ENCODE measurements at places on chromosomes 12 and 14.

GRCh38 chr12:16675438-16675837, 69.5 kb upstream of the LMO3 start:
- no peak for DNase-seq

GRCh38 chr12:57732726-57733593, 5.6 kb downstream of the AGAP2 start:
- DNase-seq: no peak

- DNase-seq: peak; percentile 7
These were observed 87.5 kb upstream of the MON2 start for GRCh38 chr12:62379026-62379722.

DNA sequence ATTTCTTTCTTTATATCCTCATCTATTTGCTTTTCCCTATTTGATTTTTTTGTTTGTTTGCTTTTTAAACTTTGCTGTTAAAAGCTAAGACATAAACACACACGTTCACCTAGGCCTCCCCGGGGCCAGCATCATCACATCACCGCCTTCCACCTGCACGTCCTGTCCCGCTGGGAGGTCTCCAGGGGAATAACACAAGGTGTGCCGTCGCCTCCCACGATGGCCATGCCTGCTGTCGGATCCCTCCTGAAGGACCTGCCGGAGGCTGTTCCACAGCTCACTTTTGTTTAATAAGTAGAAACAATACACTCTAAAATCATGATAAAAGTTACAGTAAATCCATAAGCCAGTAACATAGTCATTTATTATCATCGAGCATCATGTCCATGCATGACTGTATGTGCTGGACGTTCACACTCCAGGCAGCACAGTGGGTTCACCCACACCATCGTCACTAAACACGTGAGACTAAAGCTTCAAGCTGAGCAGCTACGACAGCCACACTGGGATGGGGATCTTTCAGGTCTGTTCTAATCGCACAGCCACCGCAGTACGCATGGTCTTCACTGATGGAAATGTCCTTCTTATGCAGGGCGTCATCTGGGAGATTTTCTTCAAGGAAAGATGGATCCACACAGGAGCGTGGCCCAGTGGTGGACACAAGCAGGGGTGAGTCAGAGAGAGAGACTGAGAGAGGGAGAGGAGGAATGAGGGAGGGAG, 3.6 kb downstream of the RIMBP2 start:
- no peak for DNase-seq

GRCh38 chr14:91835197-91835919, 32.0 kb downstream of the TC2N start:
- no peak for DNase-seq

DNA sequence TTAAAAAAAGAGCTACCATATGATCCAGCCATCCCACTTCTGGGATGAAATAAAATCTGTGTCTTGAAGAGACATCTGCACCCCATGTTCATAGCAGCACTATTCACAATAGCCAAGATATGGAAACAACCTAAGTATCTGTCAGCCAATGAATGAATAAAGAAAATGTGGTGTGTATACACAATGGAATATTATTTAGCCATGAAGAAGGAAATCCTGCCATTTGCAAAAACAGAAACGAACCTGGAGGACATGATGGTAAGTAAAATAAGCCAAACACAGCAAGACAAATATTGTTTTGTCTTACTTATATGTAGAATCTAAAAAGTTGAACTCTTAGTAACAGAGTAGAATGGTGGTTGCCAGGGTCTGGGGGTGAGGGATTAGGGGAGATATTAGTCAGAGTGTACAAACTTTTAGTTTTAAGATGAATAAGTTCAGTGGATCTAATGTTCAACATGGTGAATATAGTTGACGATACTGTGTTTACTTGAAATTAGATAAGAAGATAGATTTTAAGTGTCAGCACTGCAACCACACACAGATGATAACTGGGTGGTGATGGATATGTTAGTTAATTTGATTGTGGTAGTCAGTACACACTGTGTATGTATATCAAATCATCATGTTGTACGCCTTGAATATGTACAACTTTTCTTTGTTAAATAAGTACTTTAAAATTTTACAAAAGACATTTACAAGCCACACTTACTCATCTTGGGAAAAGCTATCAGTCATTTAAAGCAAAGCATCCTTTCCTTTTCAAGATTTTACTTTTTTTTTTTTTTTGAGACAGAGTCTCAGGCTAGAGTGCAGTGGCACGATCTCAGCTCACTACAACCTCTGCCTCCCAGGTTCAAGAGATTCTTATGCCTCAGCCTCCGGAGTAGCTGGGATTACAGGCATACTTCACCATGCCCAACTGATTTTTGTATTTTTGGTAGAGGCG, 89.9 kb downstream of the BICD1 start:
- DNase-seq: no peak

DNA sequence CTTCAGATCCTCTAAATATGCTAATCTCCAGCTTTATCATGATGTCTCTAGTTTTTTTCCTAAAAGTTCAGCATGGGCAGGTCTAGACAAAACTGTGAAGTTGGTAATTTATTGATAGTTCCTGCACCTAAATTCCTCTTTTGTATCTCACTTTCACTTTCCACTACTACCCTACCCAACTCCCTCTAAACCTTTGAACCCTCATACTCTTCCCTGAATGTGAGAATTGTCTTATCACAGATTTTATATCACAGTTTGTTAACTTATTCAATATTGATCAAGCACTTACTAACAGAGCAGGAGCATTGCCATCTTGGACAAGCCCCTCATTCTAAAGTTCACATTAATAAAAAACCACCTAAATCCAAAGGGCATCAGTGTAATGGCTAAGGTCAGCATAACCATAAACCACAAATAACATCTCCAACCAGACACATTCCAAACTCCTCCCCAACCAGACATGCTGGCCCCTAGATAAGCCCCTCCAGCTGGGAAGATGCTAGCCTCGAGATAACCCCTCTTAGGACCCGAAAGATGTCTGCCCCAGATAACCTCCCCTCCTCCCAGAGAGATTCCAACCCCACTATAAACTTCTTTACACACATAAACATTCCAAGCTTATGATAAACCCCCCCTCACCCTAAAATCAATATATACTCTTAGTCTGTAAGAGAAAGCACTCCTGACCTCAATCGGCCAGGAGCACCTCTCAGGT, 78.7 kb downstream of the FSCB start:
- DNase-seq: no peak

GRCh38 chr14:92716131-92716530, 32.3 kb downstream of the LGMN start:
- DNase-seq: no peak

- DNase-seq: no peak
These were observed 19.9 kb downstream of the CLEC6A start for GRCh38 chr12:8475508-8476203.

DNA sequence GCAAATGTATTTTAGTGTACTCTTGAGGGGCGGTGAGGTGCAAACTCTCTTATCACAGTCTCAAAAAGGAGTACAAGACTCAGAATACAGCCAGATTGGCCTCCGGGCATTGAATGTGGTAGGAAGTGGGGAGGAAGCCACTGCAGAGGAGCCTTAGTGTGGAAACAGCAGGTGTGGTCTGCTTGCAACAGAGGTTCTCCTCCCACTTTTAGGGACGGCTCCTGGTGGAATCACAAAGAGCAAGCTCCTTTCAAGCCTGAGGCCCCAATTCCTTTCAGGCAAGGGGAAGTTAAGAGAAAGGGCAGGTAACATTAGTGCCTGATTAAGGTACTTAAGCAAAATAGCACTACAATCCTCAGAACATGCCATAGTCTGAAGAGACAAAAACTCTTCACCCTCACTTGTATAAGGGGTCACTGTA, 23.7 kb upstream of the SLC2A3 start:
- DNase-seq: peak; percentile 30

GRCh38 chr12:69756088-69756755, 17.6 kb downstream of the RAB3IP start:
- no peak for DNase-seq

DNA sequence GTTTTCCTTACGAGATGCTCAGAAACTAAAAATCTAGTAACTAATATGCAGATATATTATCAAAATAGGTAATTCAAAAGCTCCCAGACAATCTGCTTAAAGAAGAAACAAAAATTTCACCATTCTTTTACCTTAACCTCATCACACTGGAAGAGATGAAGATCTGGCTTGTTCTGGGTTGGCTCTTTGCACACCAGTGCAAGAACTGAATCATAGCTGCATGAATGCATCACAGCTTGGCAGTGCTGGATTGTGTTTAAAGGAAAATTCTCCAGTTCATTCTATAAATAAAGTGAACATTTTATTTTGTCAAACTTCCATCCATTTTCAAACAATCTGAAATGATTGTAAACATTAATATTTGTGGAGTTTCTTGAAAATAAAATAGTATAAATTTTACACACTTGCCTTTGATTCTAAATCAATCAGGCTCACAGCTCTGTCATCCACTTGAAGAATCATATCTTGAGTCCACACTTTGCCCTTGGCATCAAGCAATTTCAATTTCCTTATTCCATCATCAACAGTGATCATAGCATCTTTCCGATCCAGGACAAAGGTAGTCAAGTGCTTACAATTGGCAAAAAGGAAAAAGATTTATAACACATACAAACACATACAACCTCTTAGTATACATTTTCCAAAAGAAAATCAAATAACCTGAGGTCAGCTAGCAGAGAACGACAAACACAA, 119.8 kb downstream of the EPS8 start:
- no peak for DNase-seq

GRCh38 chr12:132872073-132872855, 15.1 kb downstream of the CHFR start:
- DNase-seq: no peak

DNA sequence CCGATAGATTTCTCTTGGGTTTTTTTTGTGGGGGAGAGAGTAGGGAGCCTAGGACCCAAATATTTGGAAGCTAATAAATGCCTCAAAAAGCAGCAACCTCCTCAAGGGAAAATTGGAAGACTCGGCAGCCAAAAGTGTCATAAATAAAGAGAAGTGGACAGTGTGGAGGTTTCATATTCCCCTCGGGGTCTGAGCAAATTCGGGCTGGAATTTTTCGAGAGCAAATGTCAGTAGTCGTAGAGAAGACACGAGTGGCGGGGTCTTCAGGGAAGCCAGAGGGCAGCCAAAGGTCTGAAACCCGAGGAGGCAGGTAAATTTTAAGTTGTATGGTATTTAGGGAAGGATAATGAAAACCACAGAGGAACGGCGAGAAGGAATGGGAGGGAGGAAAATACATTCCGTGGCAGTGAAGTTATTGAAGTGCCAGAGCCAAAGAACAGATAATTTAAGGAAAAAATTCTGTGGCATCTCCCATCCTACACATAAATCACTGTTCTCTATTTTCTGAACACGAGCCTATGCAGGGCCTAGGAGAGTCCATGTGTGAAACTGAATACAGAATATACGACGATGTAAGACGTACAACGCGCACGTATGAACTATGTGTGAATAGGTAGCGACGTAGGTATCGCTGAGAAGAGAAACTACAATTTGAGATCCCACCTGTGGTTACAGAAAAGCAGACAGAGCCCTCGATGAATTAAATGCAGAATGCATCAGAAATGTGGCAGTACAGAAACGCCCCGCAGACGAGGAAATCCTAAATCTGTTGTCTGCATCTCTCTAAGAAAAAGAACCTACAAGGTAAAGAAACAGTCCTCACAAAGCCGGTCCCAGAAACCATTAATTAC, 12.9 kb downstream of the BCL11B start:
- no peak for DNase-seq

GRCh38 chr12:47808574-47809365, 10.9 kb downstream of the HDAC7 start:
- no peak for DNase-seq

DNA sequence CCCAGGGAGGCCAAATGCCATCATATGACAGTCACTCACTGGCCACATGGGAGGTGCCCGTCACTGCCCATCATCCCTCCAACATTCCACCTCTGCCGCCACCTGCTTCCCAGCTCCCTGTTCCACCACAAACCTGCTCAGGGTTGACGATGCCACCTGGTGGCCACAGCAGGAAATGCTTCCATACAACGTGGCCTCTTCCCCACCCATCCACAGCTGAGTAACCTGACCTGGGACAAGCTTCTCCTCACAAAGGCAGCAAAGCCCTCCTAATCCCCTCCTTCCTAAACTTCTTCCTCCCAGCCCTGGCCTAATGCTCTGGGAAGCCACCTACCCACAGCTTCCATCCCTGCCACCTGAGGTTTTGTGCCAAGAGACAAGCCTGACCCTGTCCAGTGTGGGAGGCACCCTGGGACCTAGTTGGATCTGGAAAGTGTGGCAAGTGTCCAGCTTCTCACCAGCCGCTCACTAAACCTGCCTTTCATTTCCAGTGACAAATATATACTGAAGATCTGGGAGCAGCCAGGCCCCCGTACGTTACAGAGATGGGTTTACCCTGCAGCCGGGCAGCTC, 4.3 kb downstream of the DEGS2 start:
- no peak for DNase-seq

DNA sequence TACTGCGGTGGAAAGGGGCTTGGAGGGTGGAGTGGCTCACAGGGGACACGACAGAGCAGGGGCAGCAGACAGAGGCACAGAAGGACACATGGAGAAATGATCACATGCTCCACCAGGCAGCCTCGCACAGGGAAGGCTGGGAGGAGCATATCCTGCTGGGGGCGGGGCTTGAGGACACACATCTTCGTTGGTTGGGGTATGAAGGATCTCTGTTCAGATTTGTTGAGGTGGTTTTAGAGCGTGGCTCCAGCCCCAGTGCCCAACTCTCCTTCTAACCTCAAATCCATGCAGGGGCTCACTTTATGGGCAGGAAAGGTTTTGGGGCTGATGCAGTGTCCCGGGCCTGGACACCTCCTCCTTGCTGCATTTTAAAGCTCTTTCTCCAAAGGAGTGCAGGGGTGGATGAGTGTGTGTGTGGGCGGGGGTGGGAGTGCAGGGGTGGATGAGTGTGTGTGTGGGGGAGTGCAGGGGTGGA, 733 bp upstream of the P3H3 start:
- peak; percentile 61 for DNase-seq

DNA sequence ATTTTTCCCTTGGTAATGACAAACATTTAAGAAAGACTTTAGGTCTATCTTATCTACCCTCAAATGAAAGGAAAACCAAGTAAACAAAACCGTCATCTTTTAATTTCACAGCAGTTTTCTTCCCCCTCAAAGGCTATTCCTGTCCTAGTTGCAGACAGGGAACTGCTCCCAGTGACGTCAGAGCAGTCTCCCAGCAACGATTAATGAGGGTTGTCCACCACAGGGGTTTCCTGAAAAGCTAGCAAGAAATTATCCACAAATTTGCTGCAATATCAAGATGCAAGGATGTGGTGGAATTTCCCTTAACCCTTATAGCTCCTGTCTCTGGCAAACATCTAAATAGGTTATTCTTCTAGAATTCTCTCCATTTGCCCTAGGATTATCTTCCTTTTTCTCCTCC, 89.1 kb upstream of the STAC3 start:
- DNase-seq: peak; percentile 40
